ENCODE measurements at places on chromosomes 4 and X. TPM values are rescaled to one million over a fixed set of nuclear protein-coding genes. Genes with fewer than 3 reads are reported as not detected.

DNA sequence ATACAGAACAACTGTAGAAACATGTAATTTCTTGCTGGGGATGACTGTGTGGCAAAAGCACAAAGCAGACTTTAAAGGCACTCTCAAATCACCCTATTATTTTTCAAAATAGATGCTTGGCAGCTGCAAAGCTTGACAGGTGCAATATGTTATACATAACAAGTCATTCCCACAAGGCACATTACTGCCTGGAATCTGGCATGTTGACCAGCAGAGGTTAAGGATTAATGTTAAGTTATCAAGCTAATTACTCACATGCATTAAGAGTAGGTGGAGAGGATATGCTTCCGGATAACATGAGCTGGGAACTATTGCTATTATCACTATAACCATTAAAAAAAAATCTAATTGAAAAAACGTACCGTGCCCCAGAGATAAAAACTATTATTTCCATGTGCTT is 17.8 kb downstream of the ANOS1 start:
- no peak for DNase-seq

DNA sequence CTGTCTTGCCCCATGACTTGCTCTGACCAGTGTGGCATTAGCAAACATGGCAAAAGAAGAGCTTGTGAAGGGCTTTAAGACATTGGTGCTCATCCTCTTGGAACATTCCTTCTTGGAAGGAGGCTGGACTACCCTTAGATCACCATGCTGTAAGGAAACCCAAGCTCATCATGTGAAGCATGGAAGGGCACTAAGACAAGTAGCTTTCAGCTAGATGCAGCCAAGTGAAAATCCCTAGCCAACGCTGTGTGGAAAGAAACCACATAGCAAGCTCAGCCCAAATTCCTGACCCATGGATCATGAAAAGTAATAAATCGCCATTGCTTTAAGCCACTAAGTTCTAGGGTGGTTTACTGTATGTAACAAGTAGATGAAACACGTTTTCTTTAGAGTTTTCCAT is 12.4 kb upstream of the PACRGL start:
- no peak for DNase-seq

GRCh38 chr4:108166441-108167315 is 2.1 kb downstream of the LEF1 start:
- no peak for DNase-seq

DNA sequence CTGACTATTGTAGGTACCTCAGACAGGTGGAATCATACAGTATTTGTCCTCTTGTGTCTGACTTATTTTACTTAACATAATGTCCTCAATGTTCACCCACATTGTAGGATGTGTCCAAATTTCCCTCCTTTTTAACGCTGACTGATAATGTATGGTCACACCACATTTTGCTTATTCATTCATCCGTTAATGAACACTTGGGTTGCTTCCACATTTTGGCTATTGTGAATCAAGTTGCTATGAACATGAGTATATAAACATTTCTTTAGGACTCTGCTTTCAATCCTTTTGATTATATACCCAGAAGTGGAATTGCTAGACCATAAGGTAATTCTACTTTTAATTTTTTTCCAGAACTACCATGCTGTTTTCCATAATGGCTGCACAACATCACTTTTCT is 87.0 kb upstream of the NDP start:
- DNase-seq: no peak

DNA sequence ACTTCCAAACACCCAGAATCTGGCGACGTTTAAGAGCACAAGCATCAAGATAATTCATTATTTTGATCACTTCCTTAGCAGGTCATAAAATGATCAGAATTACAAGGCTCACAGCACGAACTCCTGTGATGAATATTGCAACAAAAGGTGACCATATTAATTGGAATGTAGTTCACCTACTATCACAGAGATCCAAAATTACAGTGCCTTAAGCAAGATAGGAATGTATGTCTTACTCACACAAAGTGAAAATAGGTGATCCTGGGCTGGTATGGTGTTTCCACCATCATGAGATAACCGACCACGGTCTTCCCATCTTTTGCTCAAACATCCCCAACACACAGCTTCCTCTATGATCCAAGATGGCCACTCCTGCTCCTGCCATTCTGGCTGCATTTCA is 131.2 kb downstream of the SCFD2 start:
- DNase-seq: no peak

DNA sequence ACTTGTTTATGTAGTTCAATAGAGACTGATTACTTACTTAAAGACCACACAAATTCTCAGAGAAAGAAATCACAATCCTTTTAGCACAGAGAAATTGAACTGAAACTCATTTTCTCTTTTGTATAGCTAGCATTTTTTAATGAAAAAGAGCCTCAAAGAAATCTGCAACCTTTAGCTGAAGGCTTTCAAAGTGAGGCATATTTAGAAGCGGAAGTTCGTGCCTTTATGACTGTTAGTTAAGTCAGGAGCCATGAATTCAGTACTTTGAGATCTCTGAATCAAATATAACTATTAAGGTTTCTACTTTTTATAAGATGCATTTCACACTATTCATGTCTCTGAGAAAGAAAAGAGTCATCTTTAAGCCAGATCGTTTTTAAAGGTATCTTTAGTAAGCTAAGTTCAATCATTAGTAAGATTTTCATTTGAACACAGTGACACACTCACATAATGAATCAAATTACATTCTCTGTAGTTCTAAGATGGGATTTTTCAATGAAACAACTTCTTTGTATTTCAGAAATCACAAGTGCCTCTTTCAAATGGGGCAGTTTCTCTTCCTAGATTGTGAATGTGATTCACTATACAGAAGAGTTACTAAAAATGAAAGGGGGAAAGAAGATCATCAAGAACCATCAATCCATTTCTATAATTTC is 61.4 kb downstream of the SMARCA1 start:
- DNase-seq: no peak

- DNase-seq: no peak
Measured at GRCh38 chr4:52037689-52038102, 403 bp downstream of the SGCB start.

DNA sequence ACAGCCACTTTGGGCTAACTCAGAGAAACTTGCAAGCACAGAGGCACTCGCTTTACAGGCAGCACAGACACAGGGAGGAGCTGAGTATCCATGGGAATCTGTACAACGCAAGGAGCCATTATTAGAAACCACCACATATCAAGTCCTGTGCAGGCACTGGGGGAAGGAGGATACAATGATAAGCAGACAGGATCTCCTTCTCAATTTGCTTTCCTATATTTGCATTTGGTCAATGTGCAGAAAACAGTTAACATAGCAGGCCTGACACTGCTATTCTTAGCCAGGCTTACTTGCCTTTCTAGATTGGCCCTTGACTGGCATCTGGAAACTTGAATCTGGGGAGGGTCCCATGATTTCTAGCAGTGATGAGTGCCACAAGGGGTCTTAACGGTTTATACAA is 65.8 kb downstream of the TEC start:
- DNase-seq: no peak

- no peak for DNase-seq
Measured at GRCh38 chr4:177511611-177512010, 69.4 kb upstream of the AGA start.

DNA sequence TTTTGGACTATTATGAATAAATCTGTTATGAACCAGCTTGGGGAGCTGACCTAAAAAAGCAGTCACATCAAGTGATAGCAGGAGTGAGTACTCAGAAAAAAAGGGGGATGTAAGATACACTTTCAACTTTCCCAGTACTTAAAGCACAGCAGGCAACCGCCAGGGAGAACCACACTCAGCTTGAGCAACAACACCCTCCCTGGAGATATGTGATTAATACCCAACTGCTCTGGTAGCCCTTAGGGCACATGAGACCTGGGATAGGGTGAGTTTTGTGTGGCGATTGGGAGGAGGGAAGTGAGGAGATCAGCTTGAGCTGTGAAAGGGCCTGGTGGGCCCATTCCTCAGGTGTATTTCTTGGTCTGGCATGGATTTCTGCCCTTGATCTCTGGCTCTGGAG is 220.3 kb upstream of the SFRP2 start:
- DNase-seq: no peak

DNA sequence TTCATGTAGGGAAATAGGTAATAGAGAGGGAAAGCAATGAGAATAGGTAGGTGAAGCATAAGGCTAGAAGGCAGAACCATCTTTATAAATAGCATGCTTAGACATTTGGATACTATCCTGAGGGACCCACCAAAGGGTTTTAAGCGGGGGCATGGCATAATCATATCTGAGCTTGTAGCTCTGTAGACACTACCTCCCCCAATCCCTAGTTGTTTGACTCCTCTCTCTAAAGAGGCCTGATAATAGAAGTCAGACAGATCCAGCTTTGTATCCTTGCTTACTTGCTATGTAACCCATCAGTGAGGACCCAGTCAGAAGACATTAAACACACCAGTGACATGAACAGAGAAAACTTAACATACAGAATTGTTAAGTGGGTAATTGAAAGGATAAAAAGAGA is 58.7 kb downstream of the SCFD2 start:
- DNase-seq: no peak

GRCh38 chr4:120445186-120445585 is 378.5 kb upstream of the MAD2L1 start:
- no peak for DNase-seq

DNA sequence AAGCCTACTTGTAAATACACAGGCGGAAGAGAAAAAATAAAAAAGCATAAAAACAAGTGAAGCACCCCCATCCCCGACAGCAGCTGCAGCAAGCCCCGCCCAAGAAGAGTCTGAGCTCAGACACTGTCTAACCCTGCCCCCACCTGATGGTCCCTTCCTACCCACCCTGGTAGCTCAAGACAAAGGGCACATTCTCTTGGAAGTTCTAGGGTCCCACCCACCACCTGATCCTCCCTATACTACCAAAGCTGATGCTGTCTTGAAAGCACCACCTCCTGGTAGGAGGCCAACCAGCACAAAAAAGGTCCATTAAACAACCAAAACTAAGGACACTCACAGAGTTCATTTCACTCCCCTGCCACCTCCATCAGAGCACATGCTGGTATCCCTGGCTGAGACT is 308.2 kb downstream of the KLHL13 start:
- no peak for DNase-seq

DNA sequence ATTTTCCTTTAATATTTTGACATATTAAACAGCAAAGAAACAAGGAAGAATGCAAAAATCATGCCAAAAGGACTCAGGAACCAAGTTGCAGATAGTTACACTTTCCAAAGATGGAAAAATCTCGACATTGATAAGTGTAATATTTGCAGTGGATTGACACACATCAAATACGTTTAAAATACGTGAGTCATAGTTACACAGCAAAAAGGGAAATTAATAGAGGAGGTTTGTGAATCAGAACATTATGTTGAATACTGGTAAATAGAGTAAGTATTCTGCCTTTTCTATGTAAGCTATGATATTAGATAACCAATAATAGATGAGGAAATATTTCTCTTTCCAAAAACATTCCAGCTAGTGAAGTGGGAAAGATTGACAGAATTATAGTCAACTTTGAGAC is 1761.3 kb upstream of the IGFBP7 start:
- DNase-seq: no peak

- DNase-seq: no peak
Measured at GRCh38 chrX:127764674-127765073, 287.5 kb downstream of the ACTRT1 start.

DNA sequence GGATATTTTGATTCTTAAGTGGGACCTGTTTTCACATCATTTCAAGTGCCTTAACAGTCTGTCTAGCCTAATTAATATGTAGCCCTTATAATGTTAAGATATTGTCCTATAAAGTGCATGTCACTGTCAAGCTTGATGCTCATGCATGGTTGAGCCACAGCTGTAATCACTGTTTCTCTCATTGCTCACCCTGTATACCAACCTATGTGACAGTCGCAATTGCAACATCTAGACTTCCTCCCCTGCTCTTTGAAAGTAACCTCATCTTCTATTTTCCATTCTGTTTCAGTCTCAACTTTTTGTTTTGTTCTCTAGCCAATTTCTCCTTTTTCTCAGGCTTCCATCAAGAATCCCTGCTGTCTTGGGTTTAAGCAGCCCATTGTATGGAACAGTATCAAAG is 24.4 kb upstream of the MSL3 start:
- no peak for DNase-seq

DNA sequence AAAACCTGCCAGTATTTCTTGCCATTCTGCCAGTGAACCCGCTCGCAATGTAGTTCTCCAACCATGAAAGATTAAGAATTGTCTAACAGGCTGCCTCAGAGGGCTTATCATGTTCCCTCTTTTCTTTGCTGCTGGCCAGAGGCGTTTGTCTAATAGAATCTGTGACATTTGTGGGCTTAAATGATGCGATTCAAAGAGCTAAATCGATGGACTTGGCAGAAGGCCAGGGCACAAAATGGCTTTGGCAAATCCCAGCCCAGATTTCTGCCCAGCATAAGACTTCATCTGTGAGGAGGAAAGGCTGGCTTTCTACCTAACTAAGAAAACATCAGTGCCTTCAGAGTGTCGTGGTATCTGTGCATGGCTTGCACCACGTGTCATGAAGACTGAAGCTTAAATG is 79.9 kb downstream of the TRPC5OS start:
- no peak for DNase-seq

DNA sequence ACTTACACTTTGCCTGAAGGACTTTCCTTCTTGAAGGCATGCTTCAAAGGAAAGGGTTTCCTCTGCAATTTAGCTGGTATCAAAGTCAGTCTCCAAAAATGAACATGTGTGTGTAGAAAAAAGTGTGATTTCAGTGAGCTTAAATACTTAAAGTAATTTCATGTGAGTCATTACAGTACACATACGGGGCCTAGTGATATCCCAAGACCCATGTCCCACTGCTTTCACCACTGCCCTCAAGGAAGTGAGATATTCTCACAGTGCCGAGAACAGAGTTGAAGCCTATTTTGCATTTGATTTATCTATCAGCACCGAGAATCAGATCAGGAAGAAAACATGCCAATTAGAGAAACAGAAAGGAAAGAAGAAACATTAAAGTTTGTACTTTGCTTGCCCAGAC is 61.0 kb downstream of the CHST7 start:
- no peak for DNase-seq

- no peak for DNase-seq
Measured at GRCh38 chrX:10512258-10512657, 108.1 kb downstream of the MID1 start.

- no peak for DNase-seq
Measured at GRCh38 chr4:8095956-8096689, 62.5 kb downstream of the ABLIM2 start.

- DNase-seq: no peak
Measured at GRCh38 chrX:101287402-101287801, 3.7 kb downstream of the TAF7L start.

- no peak for DNase-seq
Measured at GRCh38 chrX:68829582-68830418, 979 bp downstream of the EFNB1 start.

The GRPR gene
- not detected for total RNA-seq

The FATE1 gene
- not detected for total RNA-seq

The SPATA4 gene
- total RNA-seq: not detected

The CETN2 gene
- total RNA-seq: 11.1 TPM

The TMEM156 gene
- 2.8 TPM for total RNA-seq

The SLIT2 gene
- total RNA-seq: 1.3 TPM

The ENPEP gene
- total RNA-seq: 27.3 TPM

The PABPC1L2B gene
- total RNA-seq: not detected

The ATP2B3 gene
- 0.07 TPM for total RNA-seq

The ABLIM2 gene
- 0.93 TPM for total RNA-seq

The TACR3 gene
- total RNA-seq: not detected

The POU4F2 gene
- not detected for total RNA-seq

The ALB gene
- total RNA-seq: 117,834 TPM

The PTCHD1 gene
- not detected for total RNA-seq

Measured in right lobe of liver (tissue), 6 donors.